ENCODE measurements at places on chromosomes 7 and 10.
A peak's percentile ranks its signal among the peaks of the same experiment; 100 is the strongest.

DNA sequence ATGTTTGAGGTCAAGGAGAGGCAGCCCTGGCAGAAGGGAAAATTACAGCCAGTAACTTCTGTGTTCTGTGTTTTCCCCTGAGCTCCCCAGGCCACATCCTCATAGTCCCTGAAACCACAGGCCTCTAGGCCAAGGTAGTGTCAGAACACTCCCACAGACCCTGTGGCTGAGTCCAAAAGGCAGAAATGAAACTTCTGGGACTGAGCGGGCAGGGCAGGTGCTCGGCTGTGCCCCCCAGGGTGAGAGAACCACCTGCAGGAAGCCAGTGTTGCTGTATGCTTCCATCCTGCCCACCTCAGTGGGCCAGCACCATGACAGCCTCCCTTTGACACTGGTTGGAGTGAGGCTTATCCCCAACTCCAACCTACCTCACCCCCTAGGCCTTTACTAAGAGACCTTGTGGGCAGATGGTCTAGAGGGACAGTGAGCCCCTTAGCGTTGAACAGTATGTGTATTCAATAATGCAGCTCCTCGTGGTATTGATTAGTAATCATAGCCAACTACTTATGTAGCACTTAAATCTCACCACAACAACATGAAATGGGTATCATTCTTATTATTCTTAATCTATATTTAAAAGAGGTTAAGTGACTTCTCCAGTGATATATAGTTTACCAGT is 30.3 kb downstream of the PIK3CG start:
- no peak for DNase-seq

GRCh38 chr7:39615350-39615975 is 7.9 kb upstream of the RALA start:
- no peak for DNase-seq

GRCh38 chr10:30413996-30414576 is 19.9 kb upstream of the MAP3K8 start:
- DNase-seq = peak; percentile 53

DNA sequence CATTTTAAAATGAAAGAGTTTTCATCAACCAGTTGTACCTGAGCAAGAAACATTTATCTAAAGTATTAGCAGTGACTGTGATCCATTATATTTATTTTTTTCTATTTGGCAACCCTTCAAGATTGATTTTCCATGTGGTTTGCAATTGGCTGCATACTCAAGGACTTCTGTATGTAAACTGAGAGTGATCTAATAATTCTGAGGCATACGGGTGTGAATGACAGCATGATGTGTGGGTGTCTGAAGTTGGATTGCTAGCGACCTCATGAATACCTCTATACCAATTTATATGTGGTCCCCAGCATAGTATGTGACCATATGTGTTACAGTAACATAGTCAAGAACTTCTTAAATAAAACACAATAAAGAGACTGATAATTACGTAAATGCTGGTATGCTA is 8.2 kb upstream of the MPP7 start:
- no peak for DNase-seq

DNA sequence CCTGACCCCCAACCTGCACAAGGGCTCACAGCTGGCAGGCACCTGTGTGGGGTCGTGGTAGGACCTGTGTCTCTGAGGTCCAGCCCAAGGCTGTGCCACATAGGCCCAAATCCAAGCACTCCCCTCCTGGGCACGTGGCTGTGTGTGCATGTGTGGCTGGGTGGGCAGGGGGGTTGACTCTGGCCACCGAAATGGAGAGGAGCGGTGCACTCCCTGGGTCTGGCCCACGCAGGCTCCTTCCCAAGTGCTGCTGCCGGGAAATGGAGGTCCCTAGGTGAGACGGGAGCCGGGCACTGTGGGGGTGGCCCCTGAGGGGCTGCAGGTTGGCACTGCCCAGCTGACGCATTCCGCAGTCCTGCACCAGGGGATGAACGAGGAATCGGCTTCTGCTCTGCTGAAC is 528.1 kb downstream of the DNAJB6 start:
- DNase-seq = no peak

DNA sequence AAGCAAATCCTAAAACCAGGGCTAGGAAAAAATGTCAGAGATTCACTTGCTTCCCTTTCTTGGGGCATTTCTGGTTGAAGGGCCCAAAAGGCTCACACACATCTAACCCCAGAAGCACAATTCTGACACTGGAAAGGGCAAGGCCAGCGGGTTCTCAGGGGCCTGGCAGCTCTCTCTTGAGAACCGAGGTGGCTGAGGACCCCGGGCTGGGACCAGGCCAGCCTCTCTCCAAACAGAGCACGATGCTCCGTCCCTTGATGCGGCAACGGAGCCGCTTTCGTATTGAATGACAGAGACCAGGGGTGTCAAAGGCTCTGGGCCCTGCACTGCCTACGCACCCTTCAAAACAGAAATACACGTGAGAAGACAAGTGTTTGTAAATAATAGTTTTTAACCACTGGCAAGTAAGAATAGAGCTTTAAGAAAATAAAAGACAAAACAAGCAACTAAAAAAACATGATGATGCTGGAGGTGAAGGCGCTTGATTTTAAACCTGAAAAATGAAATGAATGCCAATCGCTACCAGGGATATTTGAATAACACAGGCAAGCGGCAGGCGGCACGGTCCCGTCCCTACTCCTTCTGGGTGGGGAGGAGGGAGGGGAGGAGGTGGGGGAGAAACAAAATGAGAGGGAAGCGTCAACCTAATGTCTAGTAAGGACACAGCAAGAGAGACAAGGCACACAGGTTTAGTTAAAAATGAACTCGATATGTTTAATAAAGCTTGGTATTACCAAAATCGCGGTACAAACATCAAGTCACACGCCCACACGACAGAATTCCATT is 68.0 kb downstream of the SLC29A4 start:
- DNase-seq = no peak

GRCh38 chr7:64562256-64562625 is 630 bp downstream of the ZNF680 start:
- DNase-seq = no peak

Measured in RCC 7860 (cell line).